ENCODE measurements at places on chromosomes 1 and 21. TPM values are rescaled to one million over a fixed set of nuclear protein-coding genes. Genes with fewer than 3 reads are reported as not detected.

GRCh38 chr1:22584001-22584562 lies 20.8 kb downstream of the EPHA8 start:
- DNase-seq: no peak

Gene SMIM11
- total RNA-seq: 1.4 TPM

GRCh38 chr21:26810266-26810665 lies 34.9 kb downstream of the ADAMTS1 start:
- no peak for DNase-seq

DNA sequence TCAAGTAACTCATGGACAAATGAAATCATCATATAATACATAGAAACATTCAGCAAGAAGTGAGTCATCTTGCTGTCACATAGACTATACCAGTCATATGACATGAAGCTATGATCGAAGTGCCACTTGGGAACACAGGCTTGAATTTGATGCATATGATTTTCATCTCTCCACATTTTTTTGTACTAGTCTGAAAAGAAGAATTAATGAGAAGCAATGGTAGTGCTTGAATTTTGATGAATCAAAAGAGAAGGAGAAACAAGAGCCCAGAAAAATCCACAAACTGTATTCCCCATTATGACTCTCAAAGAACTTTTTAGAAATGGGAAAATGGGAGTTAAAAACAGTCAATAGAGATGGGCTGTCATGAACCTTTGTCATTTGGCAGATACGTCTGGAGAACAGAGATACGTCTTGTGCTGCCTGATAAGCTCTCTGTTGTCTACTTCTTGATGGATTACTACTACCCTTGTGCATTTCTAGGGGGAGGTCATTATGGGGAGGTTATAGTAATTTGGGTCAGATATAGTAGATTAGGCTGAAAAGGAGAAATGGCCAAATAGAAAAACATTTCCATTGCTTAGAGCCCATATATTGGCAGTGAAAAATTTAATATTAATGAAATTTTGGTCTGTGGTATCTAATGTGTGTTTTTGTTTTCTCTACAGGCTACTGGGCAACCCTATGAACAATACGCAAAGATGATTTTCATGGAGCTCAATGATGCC lies 8.0 kb upstream of the LEPR start:
- no peak for DNase-seq

Gene ERI3
- total RNA-seq: 74.7 TPM

Measured in WTC11 (cell line).